Smooth muscle cell of bladder (primary cell): ENCODE measurements at places on chromosomes 2 and 18. TPM values are rescaled to one million over a fixed set of nuclear protein-coding genes. Genes with fewer than 3 reads are reported as not detected.

TM4SF20 gene
- total RNA-seq: under 0.01 and 0.09 TPM in 2 replicates

EVX2 gene
- under 0.01 TPM in 1 of 2 replicates, not detected in the other for total RNA-seq

C2orf78 gene
- total RNA-seq: not detected in 2 replicates

CD8B2 gene
- total RNA-seq: not detected in 2 replicates
